ENCODE measurements at places on chromosomes 6 and 20.

- no peak for DNase-seq
These were observed 108.2 kb downstream of the HFE start for GRCh38 chr6:26195376-26195923.

GRCh38 chr6:31498748-31499147, 803 bp downstream of the MICB start:
- no peak for DNase-seq

DNA sequence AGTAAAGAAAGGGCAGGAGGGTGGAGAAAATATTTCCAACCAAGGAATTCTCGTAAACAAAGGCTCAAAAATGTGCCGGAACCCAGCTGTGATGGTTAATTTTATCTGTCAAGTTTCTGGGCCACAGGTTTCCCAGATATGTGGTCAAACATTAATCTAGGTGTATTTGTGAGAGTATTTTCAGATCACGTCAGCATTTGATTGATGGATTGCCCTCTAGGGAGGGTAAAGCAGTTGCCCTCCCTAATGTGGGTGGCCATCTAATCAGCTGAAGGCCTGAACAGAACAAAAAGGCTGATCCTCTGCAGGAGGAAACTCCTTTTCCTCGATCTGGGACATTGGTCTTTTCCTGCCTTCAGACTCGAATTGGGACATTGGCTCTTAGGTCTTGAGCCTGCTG, 298.7 kb upstream of the TCF21 start:
- no peak for DNase-seq

- DNase-seq: no peak
These were observed 445 bp downstream of the RAB32 start for GRCh38 chr6:146543940-146544615.

DNA sequence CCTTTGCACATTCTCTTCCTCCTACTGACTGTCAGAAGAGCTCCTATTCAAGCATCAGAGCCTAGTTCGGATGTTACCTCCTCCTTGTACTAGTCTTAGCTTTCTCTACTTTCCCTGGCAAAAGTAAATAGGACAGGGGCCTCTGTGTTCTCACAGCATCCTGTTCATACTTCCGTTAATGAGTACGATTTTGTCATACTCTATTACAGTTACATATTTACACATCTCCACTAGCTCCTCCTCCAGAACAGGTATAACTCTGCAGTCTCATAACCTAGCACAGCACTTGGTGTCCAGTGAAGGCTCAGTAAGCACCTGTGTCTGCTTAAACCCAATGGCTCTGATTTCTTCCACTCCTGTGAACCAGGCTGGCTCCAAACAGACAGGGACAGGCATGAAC, 7.0 kb downstream of the ELMO2 start:
- DNase-seq: no peak

- DNase-seq: peak; percentile 24
These were observed 216.2 kb downstream of the TRDN start for GRCh38 chr6:123420512-123420911.

- DNase-seq: no peak
These were observed 106.7 kb upstream of the SAMD5 start for GRCh38 chr6:147401779-147402178.

DNA sequence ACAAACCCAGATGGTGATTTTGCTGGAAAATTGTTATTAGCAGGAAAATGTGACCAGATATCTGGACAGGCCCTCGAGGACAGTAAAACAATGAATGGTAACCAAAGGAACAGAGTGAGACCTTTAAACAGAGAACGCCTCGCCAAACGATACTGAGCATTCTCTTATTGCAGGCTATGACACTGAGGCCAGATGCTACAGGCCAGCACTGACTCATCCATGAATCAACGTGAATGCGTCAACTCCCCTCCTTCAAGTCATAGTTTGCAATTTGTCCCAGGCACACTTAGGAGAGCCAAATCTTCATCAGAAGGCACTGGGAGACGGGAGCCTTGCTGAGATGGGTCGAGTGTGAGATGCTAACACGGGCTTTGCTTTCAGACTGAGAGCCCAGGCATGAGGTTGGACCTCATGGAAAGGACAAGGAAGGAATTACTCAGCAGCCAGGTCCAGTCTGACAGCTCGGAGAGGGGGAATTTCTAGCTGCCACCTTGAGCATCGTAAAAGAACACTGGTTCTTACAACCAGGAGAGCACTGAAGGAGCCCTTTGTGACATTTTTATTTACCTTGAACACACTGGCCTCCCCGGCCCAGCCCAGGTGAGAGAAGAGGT, 60.7 kb downstream of the BMP7 start:
- DNase-seq: no peak

DNA sequence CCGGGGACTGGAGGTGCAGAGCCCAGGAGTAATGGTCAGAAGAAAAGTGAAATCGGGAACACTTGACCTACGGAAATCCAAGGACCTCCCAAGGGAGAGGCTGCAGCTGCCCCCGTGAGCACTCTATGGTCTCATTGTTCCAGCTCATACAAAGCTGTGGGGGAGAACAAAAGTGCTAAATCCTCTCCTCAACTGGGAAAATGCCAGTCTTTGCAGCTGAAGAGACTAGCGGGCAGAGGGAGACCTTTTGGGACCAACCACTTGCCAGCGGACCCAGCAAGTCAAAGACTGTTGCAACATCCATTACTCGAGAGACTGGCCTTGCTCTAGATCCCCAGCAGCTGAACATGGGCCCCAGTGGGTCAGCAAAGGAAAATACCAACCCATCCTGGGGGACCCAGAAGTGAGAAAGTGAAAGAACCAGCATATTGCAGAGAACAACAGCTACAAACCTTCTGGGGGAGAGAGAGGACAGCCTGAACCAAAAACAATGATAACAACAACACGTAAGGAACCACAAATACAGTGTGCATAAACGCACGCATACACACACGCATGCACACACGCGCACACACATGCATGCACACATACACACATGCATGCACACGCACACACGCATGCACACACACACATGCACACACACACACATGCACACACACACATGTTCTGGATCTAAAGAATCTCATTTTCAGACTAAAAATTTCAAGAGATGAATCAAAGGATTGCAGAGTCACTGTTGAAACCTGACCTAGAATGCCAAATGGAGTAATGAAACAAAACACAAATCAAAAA, 24.7 kb upstream of the ELMO2 start:
- no peak for DNase-seq

DNA sequence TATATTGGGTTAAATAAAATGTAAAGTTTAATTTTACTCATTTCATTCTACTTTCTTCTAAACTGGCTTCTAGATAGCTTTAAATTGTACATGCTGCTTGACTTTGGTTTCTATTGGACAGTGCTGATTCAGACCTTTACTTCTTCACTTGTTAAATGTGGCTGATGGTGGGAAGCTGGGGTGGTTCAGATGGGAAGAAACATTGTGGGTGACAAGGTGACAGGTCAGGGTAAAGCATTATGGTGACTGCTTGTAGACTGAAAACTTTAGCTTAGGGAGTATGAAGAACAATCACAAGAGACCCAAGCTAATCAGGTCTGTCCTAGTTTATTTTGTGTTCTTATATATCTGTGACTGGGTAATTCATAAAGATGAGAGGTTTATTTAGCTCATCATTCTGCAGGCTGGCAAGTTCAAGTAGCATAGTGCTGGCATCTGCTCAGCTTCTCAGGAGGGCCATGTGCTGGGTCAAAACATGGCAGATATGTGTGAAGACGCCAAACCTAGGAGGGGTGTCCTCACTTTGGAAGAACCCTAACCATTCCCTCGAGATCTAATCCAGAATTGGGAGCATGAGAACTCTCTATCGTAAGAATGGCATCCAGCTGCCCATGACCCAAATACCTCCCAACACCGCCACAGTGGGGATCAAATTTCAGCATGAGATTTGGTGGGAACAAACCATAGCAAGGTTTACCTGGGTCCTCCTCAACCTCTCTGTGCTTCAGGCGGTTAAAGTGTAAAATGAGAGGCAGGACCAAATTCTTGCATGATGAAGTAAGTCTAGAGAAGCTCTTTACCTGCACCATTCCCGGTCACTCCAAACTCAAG, 102.8 kb downstream of the FYN start:
- no peak for DNase-seq

DNA sequence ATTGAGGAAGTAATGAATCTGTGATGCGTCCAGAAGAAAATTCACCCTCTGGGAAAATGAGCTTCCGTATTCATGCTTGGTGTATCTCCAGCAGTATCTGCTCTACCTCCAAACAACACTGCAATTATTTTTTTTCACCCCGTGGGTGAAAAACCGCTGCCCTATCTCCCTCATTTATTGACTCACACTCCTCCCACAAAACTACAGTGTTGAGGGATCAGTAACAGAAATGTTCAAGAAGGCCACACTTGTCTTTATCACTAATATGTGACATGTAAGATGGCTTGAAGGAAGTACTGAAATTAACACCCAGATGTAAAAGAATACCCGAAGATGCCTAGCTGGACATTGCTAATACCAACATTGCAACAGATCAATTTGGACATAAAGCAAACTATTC, 4.9 kb upstream of the TBX18 start:
- DNase-seq: no peak

- no peak for DNase-seq
These were observed 10.3 kb upstream of the ID1 start for GRCh38 chr20:31594558-31595379.

- DNase-seq: no peak
These were observed 235.9 kb downstream of the CDH4 start for GRCh38 chr20:61487997-61488371.

Data from NCI-H1105 treated with DMSO at 0.1 percent for 48 hours (cell line).